H9 (cell line): ENCODE measurements at places on chromosomes 7 and 10. TPM values are rescaled to one million over a fixed set of nuclear protein-coding genes. Genes with fewer than 3 reads are reported as not detected.

GRCh38 chr7:117269886-117270285 is 53.0 kb downstream of the WNT2 start:
- no peak overlapping the region for H3K4me3 ChIP-seq
- H3K36me3 ChIP-seq = no peaks in the 10 kb centered on the region
- DNase-seq = no peak
- H3K4me1 ChIP-seq = no peaks in the 10 kb centered on the region
- H3K27ac ChIP-seq = no peak overlapping the region

DNA sequence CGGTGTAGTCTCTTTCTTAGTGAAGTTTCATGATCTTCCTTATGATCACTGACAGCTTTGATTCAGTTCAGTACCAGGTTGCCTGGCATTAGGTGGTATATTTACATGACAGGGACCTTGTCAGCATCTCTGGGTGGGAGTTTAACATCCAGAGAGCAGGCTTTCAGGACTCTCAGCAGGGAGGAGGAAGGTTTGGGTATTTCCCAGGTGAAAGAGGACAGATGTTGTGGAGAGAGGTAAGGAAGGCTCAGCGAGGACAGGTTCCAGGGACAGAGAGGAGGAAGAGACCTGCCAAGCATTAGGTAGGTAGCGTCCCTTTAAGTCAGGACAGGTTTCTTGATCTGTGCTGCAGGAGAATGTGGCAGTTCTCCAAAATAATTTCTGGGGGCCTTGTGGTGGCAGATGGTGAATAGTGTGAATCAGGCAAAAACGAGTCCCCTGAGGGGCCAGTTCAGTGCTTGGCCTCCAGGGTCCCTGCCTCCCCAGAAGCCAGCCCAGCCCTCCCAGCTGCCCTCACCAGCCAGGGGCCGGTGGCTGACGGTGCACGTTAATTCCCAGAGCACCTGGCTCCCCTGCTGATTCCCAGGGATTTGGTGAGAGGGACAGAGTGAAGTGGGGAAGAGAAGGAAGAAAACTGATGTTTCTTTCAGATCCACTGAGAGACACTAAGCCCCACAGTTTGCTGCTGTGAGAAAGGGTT is 82.0 kb downstream of the VWC2 start:
- no peak overlapping the region for H3K27ac ChIP-seq
- H3K27me3 ChIP-seq = no peaks in the 10 kb centered on the region
- no peak overlapping the region; the same call in 1 of the 2 replicates for H3K4me3 ChIP-seq
- peaks cover 6% of the 10 kb centered on the region; the same call in 1 of the 2 replicates for H3K4me1 ChIP-seq
- DNase-seq = peak; percentile 42

GRCh38 chr7:90955641-90956207 is 308.5 kb upstream of the FZD1 start:
- DNase-seq = no peak
- H3K27ac ChIP-seq = no peak overlapping the region
- peaks cover 3% of the 10 kb centered on the region; the same call in 1 of the 2 replicates for H3K4me1 ChIP-seq
- no peaks in the 10 kb centered on the region for H3K27me3 ChIP-seq
- no peak overlapping the region for H3K4me3 ChIP-seq

The MBLAC1 gene
- total RNA-seq = 1.6 and 1.9 TPM in 2 replicates

GRCh38 chr10:113732966-113733365 is 18.5 kb upstream of the PLEKHS1 start:
- no peak overlapping the region for H3K4me3 ChIP-seq
- H3K36me3 ChIP-seq = peaks cover 12% of the 10 kb centered on the region
- H3K27me3 ChIP-seq = no peaks in the 10 kb centered on the region
- H3K4me1 ChIP-seq = peaks cover 4% of the 10 kb centered on the region; the same call in 1 of the 2 replicates

DNA sequence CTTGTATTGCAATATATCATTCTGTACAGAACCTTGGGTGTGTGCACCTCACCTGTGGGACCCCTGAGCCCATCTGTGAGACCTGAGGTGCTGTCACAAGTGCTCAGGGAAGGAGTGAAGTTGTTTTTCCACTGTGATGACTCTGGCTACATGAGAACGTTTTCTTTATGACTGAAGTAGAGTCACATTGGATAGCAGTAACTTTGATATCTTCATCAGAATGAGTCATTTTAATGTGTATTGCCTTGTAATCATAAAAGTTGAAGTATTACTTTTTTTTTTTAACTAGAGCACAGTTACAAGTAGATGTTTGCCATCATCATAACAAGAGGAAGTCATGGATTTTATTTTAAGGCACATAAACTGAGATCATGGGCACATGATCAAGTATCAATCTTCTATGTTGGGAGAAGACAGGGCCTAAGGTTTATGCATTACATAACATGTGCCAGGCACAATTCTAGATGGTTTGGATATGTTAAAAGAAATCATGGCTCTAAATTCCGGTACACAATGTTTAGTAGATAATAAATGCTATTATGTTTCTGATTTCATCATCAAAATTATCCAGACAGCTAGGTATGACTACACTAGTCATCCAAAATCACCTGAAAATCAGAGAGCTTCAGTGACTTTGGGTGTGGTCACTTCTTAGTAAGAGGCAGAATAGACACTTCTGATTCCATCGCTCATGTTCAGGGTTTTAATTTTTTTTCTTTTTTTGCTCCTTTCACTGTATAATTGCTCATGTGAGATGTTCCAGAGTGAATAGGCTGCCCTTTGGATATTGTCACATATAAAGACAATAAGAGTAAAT is 82.7 kb upstream of the KLF6 start:
- no peak overlapping the region for H3K4me3 ChIP-seq
- H3K27me3 ChIP-seq = no peaks in the 10 kb centered on the region
- H3K36me3 ChIP-seq = no peaks in the 10 kb centered on the region
